ENCODE measurements at places on chromosomes 3 and 15.

GRCh38 chr3:127096256-127097071 lies 96.5 kb upstream of the PRR23E start:
- no peak for DNase-seq

GRCh38 chr3:55805169-55805568 lies 318.1 kb upstream of the WNT5A start:
- no peak for DNase-seq

- DNase-seq = no peak
Measured at GRCh38 chr15:82950746-82951370, 1.7 kb downstream of the HOMER2 start.

- DNase-seq = no peak
Measured at GRCh38 chr3:28947751-28948150, 333.1 kb upstream of the RBMS3 start.

- no peak for DNase-seq
Measured at GRCh38 chr15:30997270-30997669, 5.8 kb upstream of the MTMR10 start.

GRCh38 chr15:44009038-44009437 lies 182.2 kb downstream of the WDR76 start:
- DNase-seq = no peak

All from stimulated activated CD8-positive, alpha-beta memory T cell treated with anti-CD3 and anti-CD28 coated beads, Interleukin-2, amount 100 ng/mL, for 1 hour (primary cell).